ENCODE measurements at places on chromosomes 12 and 14.

DNA sequence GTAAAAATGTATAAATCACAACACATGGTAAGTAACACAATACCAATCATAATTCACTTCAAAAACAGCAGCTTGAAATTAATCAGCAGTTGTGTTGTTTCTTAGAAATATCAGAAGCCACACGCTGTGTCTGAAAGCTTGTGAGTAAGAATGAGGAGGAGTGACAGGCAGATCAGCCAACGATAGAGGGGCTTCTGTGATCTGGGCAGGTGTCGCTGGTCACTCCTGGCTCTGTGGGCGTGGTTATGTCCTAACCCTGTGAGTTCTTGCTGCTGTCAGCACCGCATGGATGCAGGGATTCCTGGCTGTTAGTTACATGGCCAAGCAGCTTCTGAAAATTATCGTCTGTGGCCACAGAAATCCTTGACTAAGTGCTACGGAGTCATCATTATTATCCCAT, 123.4 kb downstream of the SLC25A47 start:
- no peak for DNase-seq

DNA sequence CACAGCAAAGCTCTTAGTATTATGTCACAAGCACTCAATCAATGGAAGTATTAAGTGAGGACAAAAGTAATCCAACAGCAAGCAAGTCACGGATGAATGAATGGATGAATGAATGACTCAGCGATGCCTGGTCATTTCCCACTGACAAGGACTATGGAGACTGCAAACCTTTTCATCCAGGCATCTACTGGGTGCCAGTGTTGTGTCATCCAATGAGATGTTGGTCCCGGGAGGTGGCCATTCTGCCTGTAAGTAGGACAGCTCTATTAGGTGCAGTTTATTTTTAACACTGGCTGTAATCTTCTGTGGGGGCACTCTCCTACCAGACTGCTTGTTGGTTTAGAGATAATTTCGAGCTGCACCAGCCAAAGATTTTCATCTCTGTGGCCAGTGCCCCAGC, 39.4 kb downstream of the STAB2 start:
- no peak for DNase-seq

- no peak for DNase-seq
These were observed 161.3 kb downstream of the CPNE8 start for GRCh38 chr12:38744041-38744440.

DNA sequence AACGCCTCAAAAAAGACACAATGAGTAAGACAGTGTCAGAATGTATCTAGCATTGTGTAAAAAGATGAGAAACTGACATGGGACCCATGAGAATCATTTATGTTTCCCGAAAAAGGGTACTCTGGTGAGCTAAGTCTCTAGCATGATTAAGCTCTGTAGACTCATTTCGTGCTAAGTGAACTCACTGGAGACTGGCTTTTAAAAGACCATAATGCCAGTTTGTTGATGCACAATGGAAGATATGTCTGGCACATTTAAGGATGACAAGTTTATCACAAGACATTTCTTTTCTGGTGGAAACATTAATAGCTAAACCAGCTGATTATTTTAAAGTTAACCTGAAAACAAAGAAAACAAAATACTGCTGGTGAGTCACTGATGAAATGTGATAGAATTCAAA, 233.5 kb downstream of the SLC2A13 start:
- no peak for DNase-seq

GRCh38 chr12:3935078-3935477, 61.9 kb upstream of the PARP11 start:
- peak; percentile 69 for DNase-seq

- no peak for DNase-seq
These were observed 26.5 kb downstream of the PLEKHH1 start for GRCh38 chr14:67559639-67560038.

- peak; percentile 96 for DNase-seq
These were observed at the start of gene ATXN7L3B for GRCh38 chr12:74537707-74538385. Gene ATXN7L3B (plus strand): TSS chr12:74537835. CDS start chr12:74538113, 278 bp downstream.

DNA sequence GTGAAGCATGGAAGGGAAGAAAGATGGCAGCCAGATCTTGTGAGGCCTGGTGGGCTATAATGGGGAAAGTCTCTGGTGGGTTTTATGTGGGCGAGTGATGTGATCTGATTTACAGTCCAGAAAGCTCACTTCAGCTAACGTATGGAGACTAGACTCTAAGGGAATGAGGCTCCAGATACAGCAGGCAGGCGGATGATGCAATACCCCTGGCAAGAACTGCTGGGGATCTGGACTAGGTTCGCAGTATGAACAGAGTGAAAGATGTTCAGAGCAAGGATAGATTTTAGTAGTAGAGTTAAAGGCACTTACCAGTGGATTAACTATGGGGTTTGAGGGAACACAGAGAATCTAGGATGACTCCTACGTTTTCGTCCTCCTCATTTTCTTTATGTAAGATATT, 253.1 kb downstream of the ANO2 start:
- no peak for DNase-seq

DNA sequence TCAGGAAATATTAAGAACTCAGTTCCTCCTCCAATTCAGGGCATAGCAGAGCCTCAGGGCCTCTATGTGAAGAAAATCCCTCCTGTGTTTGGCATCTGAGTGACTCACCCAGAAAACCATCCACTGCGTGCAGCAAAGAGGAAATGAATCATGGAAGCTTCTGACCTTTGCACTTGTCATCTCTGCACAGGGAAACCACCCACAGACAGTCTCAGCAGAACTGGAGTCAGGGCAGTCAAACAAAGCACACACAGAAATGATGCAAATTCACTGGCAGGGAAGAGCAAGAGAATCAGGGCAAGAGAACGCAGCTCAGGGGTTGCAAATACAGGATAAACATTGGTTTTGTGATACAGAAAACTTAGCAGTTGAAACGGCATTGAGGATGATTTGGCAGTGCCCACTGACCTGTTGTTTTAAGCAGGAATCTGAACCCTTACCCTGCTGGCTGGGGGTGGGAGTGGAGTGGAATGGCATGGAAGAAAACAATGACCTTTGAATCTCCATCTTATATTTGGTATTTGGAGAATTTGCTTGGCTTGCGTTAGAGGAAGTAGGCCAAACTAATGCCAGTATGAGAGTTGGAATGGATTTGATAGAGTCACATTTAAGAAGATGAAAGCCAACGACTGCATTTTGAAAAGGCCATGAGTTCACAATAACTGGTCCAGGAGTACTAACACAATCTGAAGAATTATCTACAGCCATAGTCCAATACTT, 53.5 kb downstream of the PHLDA1 start:
- DNase-seq: peak; percentile 95

DNA sequence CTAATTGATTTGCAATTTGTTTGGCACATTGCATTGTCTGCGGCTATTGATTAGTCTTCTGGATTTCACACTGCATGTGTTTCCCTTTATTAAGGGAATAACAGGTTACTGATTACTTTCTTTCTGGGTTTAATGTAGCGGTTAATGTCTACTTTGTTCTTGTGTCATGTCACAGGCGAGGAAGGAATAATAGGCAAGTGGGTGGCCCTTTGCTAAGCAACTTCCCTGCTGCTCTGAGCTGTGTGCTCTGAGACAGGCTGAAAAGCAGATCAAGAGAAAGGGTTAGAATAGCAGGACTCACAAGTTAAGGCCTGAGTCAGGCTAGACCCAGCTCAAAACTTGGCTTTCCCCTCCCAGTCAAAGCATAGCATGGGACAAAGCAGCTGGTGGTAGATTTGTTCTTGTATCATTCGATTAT, 77.2 kb downstream of the NKX2-1 start:
- DNase-seq: no peak

GRCh38 chr14:94767321-94767878, 2.5 kb downstream of the GSC start:
- no peak for DNase-seq

- no peak for DNase-seq
These were observed 19.7 kb downstream of the MARK3 start for GRCh38 chr14:103404920-103405319.
